T-helper 1 cell (primary cell): ENCODE measurements at places on chromosomes 3 and 15.

GRCh38 chr3:46887980-46888494 is 10.5 kb downstream of the PTH1R start:
- DNase-seq = no peak

GRCh38 chr3:194714564-194714963 is 28.9 kb downstream of the FAM43A start:
- no peak for DNase-seq

DNA sequence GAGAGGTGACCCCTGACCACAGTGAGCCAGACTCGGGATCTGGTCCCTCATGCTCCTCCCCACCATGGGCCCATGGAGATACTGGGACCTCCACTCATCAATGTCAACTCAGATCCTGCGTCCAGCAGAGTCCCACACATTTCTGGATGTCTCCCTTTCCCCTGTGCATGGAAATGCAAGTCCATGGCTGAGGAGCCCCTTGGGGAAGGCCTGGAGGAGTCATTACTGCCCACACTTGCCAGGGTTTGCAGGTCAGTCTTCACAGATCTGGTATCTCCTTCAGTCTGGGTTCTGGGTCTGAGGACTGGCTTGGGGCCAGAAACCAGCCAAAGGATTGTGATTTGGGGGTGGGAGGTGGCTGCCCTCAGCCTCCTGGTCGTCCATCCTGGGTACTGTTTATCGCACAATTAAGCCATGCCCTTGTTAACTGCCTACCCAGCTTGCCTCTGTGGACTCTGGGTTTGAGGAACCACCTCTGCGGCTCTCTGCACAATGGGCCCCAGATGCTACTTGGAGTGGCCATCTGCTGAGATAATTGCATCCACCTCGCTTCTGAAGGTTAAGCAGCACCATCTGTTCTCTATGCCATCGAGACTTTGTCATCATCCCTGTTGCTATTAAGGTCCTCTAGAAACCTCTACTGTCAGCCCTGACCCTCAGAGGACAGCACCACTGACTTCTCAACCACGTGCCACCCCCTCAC is 49.9 kb upstream of the KLF13 start:
- no peak for DNase-seq

GRCh38 chr3:195153130-195153529 is 117.8 kb downstream of the XXYLT1 start:
- DNase-seq = no peak

DNA sequence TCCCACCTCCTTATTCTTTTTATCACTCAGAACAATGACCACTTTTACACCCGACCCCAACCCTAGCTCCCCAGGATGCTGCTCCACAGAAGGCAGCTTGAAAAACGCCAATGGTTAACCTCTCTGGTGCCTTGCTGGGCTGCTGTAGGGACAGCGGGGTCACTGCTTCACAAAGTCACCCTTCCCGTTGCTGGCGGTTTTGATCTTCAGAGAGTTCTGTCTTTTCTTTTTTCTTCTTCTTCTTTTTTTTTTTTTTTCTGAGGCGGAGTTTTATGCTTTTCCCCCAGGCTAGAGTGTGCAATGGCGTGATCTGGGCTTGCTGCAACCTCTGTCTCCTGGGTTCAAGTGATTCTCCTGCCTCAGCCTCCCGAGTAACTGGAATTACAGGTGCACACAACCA is 20.7 kb downstream of the CEP19 start:
- DNase-seq = no peak

- DNase-seq = no peak
These were observed 52.4 kb downstream of the CYFIP1 start for GRCh38 chr15:22927761-22928160.

DNA sequence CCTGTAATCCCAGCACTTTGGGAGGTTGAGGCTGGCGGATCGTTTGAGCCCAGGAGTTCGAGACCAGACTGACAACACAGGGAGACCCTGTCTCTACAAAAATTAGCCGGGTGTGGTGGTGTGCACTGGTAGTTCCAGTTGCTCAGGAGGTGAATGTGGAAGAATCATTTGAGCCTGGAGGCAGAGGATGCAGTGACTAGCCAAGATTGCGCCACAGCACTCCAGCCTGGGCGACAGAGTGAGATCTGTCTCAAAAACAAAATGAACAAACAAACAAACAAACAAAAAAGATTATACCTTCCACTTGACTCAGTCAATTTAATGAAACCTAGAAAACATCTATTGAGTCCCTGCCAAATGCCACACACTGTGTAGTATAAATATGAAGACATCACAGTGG is 30.5 kb upstream of the PHLDB2 start:
- DNase-seq = no peak

GRCh38 chr3:126558336-126559071 is at the start of gene C3orf22:
Gene C3orf22, minus strand, starts transcription at chr3:126558932. Its CDS starts 5,542 bp downstream, at chr3:126553390.
- no peak for DNase-seq

DNA sequence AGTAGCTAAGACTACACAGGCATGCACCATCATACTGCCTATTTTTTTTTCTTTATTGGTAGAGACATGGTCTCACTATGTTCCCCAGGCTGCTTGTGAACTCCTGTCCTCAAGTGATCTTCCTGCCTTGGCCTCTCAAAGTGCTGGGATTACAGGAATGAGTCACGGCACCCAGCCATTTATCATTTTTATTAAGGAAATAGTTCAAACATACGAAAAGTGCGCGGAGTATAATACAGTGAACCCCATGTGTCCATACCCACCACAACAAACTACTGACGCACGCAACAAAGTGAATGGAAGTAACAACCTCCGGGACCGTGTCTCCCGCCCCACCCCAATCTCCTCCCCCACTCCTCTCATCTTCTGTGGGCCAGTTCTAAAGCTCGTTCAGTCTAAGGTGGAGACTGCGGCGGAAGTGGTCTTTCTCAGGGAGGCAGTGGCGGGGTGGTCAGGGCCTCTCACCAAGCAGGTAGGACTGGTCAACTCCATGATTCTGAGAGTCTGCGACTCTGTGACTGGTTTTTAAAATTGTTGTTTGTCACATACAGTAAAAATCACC is 42.1 kb downstream of the DNAJB8 start:
- no peak for DNase-seq

GRCh38 chr15:36884936-36885635 is 215.3 kb downstream of the MEIS2 start:
- DNase-seq = no peak

DNA sequence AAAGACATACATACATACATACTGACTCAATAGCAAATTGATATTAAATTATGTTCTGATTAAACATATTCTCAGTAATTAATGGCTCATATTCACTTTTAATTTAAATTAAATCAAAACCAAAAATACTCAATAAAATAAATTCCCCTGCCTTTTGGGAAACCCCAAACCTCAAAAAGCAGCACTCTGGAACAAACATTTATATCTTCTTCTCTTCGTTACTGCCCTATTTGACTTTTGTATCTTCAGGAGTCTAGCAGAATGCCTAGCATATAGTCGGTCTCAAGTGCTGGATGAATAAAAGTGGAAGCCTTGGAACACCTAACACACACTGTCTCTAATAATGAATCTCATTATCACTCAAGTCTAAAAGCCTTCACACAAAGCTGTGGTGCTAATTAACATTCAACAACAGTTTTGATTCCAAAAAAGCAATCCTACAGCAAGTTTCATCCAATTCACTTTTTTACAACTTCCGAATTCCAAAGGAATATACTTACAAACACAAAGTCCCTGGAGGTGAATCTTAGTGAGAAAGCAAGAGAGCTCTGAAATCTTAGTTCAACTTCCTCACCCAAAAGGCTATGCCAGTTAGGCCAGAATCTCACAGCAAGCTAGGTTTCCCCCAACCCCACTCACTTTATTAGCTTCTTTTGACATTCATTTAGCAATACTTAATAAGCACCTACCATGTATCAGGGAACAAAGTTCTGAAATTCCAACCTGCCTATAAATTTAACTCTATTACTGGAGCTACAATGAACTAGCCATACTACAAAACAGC is 35.0 kb downstream of the GSK3B start:
- DNase-seq = no peak

DNA sequence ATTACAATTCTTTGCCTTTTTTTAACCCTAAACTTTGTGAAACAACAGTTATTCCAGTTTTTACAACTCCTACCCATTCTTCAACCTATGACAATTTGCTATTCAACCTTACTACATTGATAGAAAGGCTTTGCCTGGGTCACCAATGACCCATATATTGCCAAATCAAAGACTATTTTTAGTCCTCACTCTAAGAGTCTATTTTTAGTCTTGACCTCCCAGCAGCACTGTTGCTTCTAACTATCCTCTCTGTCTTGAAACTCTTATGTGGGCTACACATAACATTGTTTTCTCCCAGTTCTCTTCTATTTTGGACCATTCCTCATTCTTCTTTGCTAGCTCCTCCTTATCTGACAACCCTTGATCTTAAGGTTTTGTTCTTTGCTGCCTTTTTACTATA is 71.4 kb downstream of the C3orf80 start:
- no peak for DNase-seq

DNA sequence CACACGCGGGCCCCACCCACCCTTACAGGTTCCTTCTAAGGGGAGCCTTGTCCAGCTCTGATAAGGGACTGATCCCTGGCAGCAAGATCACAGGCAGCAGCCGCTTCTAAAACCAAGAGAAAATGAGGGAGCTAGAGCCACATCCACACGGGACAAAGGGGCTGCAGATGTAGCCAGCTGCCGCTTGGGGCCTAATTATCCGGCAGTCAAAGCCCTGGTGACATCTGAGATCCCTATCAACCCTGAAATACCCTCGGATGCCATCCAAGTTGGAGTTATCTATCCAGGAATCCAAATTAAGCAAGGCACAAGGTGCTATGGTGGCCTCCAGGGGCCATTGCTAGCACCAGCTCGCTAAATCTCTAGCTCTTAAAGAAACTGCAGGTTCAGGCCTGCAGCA is 248.3 kb downstream of the VPS13C start:
- no peak for DNase-seq

GRCh38 chr3:59809710-59810444 is 760.1 kb upstream of the CFAP20DC start:
- no peak for DNase-seq

DNA sequence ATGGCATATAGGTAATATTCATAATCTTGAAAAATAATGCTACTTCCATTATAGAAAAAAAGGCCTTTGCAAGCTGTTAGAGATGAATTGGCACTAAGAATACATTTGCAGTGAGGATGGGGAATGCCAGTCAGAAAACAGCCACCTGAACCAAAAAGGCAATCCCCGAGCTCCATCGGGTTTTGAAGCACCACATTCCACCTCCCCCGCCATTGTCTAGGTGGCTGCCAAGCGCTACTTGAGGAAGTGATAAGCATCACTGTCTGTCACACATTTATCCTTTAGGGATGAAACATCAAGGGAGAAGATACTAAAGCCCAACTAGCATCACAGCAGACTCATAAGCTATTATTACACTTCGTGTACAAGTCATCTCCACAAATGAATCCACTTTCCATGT is 112.8 kb downstream of the OSBPL10 start:
- no peak for DNase-seq

GRCh38 chr3:38805765-38806386 is 10.1 kb downstream of the SCN10A start:
- DNase-seq = no peak

GRCh38 chr15:68706256-68706655 is 114.4 kb downstream of the ANP32A start:
- no peak for DNase-seq

DNA sequence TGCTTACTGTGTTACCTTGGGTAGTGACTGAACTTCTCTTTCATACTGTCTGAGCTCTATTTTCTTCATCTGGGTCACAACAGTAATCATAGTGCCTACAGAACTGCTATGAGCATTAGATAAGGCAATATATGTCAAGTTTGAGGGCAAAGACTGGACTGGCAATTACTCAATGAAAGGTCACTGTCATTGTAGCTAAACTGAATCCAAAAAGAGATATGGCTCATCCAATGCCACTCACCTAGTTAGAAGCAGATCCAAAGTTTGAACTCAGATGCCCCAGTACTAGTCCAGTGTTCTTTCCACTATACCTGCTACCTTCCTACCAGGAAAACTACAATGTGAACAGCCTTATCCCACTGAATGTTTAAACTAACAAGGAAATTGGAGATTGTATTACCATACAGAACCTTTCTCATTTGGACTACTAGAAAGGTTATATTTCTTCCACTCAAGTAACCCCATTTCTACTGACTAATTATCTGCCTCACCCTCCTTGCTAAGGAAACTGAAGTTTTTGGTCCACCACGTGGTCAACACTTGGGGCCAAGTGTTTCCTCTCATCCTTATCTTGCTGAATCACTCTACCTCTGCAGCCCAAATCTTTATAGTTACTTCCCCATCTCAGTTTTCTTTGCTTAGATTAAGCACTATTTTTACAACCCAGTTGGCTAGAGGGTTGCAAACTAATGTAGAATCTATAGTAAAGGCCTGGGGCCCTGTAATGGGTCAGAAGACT is 202.3 kb upstream of the LPP start:
- no peak for DNase-seq

DNA sequence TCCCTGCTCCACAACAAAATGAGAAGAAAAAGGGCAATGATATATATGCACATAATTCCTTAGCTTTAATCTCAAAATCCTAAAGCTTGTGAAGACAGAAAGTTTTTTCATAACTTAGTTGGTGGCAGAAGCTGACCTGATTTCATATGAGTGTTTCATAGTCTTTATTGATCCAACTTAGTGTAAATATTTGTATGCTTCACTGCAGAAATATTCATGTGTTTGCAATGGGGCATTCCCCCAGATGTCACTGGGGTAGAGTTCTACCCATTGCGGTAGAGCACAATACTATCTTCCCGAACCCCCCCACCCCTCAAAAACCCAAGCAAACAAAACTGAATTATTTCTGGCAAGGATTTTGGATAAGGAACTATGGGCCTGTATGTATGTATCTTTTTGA is 221.2 kb downstream of the THRB start:
- DNase-seq = no peak

DNA sequence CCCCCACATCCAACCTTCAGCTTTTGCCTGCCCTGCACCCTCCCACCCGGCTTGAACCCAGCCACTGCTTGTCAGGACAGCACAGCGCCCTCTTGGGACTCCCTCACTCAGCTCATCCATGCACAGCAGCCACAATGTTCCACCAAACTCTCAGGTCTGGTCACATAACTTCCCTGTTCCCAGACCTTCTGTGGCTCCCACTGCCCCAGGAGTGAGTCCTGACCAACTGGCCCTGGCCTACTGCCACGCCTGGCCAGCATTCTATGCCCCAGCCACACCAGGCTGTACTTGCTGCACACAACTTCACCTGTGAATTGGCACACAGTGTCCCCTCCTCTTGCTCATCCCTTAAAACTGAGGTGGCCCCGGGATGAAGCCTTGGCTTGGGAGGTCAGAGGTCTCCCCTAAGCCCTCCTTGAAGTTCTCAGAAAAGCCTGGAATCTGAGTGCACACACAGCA is 21.0 kb downstream of the PLXNB1 start:
- no peak for DNase-seq
